ENCODE measurements at places on chromosomes 13 and 19.

GRCh38 chr13:37369616-37370015 lies 229.0 kb downstream of the POSTN start:
- no peak for DNase-seq

- no peak for DNase-seq
Observed at GRCh38 chr19:56113074-56113632, 7.9 kb downstream of the ZNF787 start.

- no peak for DNase-seq
Observed at GRCh38 chr13:107124129-107124718, 556.3 kb upstream of the ARGLU1 start.

- no peak for DNase-seq
Observed at GRCh38 chr19:1258707-1259205, 10.4 kb downstream of the MIDN start.

- no peak for DNase-seq
Observed at GRCh38 chr19:4376671-4376990, 23.7 kb downstream of the SH3GL1 start.

GRCh38 chr19:9940778-9941177 lies 4.5 kb upstream of the OLFM2 start:
- no peak for DNase-seq

DNA sequence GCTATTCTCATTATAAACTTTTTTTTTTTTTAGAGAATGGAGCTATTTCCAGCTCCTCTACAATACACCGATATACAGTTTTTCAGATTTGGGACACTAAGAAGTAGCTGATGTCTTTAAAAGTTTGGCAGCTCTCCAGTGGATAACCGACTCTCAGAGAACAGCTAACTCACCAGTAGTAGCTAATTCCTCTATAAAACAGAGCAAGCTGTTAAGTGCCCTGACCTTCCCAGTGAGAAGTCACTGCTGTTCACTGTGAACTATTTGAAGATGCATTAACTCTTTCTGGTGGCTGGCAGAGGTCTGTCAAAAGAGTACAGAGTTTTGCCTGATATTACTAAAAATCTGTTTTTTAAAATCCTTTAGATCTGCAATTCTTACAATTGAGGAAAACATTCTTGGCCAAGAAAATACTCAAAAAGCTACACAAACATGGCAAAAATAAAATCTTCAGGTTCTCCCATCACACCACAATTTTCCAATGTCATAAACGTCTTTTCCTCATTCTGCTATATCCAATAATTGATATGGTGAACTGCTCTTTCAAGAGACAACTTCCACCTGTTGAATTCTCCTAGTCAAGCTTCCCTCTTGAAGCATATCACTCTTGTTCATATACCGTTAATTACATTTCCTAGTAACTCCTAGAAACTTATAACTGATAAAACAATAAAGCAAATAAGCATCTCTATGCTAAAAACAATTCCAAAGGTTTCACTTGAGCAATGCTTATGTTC lies 44.2 kb downstream of the TBC1D4 start:
- no peak for DNase-seq

- no peak for DNase-seq
Observed at GRCh38 chr13:34349091-34349722, 531.3 kb downstream of the RFC3 start.

DNA sequence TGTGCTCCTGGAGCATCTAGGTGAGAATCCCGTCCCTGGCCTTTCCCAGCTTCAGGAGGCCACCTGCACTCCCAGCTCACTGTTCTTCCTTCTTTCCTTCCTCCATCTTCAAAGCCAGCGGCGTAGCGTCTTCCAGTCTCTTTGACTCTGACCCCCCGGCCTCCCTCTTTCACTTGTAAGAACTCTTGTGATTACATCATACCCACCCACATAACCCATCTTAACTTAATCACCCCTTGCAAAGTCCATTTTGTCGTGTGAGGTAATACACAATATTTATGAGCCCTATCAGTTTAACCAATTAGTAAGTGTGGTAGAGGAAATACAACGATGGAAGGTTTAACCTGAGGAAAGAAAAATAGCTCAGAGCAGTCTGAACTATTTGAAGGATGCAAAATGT lies 4.6 kb upstream of the CDC16 start:
- DNase-seq: no peak

DNA sequence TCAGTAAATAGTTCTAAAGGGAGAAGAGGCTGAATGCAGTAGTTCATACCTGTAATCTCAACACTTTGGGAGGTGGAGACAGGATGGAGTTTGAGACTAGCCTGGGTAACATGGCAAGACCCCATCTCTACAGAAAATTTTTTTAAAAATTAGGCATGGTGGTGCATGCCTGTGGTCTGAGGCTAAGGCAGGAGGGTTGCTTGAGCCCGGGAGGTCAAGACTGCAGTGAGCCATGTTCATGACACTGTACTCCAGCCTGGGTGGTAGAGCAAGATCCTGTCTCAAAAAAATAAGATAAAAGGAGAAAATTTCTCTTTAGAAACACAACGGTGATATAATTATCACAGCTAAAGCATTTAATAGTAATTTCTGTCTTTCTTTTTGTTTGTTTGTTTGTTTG lies 57.1 kb downstream of the SIPA1L3 start:
- DNase-seq: no peak

GRCh38 chr13:74869846-74870245 lies 612.1 kb downstream of the TBC1D4 start:
- no peak for DNase-seq

- DNase-seq: no peak
Observed at GRCh38 chr19:15248106-15248505, 15.9 kb upstream of the EPHX3 start.

- no peak for DNase-seq
Observed at GRCh38 chr19:19860756-19861390, 4.8 kb upstream of the ZNF253 start.

DNA sequence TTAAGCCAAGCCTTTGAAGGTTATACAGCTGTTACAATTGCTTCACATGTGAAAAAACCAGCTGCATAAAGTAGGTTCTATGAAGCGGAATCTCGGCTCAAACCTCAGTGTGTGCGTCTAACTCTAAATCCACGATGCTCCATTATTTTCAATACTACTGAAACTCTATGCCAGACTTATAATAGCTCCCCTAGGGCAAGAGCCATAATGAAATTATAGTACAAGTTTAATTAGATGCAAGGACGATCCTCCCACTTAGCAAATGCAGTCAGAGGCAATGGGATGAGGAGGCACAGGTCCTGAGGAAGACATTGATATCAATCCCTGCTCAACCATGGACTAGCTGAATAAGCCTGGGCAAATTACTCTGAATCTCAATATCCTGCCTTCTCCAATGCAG lies 31.1 kb downstream of the SLC7A1 start:
- DNase-seq: no peak

DNA sequence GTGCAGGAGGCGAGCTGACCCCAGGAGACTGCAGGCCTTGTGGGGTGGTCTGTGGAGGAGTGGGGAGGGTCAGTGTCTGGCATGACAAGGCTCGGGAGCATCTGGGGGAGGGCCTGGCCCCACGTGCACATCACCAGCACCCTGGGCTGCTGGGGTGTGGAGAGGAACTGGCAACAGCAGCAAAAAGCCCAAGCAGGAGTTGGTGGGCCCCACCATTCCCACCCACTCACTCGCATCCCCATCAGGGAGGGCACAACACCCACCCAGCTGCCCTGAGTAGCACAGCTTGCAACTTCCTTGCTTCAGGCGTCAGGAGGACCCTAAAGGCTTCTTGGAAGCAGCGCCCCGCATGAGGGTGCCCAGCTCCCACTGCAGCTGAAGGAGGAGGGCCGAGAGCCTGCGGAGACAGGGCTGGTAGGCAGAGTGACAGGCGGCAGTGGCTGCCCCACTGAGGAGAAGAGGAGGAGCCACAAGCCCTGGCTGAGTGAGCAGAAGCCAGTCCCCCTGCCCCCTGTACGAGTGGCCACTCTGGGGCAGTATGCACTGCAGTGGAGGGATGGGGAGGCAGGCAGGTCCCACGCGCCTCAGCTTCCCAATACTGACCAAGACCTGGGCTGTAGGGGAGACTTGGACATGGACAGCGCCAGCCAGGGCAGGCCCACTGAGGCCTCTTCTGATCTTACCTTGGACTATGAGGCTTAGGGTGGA lies 26.5 kb downstream of the ELL start:
- no peak for DNase-seq

DNA sequence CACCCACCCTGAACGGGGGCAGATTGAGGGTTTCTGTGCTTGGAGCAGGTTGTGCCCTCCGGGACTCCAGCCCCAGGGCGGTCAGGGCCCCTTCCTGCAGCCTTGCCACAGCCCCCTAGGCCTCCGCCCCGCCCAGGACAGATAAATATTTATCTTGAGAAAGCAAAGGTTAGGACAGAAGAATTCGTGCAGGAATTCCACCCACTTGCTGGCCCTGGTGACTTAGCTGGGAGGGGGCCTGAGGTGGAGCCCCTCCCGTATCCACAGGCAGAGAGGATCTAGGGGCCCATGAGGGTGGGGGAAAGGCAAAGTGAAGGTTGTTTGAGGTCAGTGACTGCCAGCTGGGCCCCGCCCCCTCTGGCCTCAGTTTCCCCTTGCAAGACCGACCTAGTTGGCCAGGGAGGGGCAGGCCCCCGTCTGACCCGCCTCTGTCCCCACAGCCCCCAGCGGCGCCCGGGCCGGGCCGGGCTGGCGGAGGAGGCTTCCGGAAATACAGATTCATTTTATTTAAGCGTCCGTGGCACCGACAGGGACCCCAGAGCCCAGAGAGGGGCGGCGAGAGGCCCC lies 5.2 kb downstream of the MIDN start:
- no peak for DNase-seq
